ENCODE measurements at places on chromosomes 12 and 14.

DNA sequence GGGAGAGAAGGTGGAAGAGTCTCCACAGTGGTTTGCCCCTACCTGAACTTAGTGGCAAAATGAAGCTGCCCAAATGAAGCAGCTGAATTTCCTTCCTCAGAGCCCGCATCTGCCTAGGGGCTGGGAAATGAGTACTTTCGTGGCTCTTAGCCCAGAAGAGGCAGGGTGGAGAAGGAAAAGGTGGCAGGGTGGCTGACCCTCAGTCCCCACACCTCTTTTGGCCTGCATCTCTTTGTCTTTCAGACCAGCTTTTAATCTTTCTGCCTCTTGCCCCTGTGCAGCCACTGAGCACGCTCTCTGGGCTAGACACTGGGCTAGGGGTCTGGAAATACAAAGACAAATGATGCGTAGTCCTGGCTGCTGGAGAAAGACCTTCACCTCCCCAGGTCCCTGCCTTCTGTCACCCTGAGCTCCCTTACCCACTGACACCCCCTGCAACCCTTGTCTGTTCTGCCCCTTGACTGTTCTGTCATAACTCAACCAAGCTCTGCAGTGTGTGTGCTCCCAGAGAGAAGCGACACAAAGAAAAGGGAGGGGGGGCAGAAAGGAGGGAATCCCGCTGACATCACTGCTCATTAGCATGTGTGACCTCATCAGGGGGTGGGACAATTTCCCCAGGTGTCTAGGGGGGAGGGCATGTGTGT lies 371 bp upstream of the REM2 start:
- DNase-seq = peak; percentile 18

DNA sequence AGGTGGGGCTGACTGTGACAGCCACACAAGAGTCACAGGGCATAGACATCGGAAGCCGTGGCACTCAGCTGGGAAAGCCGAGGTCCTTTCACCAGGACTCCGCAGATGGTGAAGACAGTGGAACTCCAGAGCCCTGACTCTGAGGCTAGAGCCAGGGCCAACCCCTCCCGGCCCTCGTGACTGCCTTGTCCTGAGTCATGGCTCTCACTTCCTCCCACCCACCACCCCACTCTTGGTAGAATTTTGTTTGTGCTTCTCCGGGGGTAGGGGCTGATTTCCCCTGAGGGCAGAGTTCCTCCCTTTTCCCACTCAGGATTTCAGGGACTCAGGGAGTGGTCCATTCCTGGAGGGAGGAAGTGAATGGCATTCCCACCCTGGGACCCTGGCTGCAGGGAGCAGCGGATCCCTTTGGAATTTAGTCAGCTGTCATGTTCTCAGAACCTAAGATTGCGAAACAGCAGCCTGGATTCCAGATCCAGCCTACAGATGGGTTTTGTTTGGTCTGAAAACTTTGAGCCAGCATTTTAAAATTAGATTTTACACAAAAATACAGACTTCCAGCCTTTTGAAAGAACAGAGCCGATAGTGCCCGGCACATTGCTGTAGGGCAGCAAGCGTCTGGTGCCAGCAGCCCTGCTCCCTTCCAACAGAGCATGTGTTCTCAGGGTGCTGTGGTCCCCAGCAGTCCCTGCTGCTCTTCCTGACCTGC lies 50.7 kb downstream of the TPCN1 start:
- DNase-seq = peak; percentile 82

DNA sequence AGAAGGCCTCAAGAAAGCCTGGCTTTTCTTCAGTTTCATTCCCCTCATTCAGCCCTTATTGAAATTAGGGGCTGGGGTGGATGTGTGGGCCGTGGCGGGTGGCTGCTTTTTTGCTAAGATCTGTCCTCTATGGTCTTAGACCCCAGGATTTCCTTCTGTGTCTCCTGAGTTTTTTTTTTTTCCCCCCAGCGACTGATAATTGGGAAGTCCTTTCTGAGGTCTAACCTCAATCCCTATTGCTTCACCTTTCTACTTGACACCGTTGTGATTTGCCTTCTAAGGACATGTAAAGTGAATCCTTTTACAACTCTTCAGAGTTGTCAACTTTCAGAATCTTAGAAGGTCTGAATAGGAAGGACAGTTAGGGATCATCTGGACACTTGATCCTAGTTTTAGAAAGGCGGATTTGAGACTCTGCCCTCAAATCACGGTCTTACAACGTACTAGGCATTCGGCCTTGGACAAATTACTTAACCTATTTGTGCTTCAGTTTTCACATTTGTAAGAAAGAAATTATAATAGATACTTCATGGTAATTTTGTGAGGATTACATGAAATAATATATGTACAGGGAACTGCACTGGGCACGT lies 4.4 kb downstream of the GPR84 start:
- DNase-seq = no peak

GRCh38 chr12:12282202-12282601 lies 15.4 kb upstream of the LRP6 start:
- no peak for DNase-seq

DNA sequence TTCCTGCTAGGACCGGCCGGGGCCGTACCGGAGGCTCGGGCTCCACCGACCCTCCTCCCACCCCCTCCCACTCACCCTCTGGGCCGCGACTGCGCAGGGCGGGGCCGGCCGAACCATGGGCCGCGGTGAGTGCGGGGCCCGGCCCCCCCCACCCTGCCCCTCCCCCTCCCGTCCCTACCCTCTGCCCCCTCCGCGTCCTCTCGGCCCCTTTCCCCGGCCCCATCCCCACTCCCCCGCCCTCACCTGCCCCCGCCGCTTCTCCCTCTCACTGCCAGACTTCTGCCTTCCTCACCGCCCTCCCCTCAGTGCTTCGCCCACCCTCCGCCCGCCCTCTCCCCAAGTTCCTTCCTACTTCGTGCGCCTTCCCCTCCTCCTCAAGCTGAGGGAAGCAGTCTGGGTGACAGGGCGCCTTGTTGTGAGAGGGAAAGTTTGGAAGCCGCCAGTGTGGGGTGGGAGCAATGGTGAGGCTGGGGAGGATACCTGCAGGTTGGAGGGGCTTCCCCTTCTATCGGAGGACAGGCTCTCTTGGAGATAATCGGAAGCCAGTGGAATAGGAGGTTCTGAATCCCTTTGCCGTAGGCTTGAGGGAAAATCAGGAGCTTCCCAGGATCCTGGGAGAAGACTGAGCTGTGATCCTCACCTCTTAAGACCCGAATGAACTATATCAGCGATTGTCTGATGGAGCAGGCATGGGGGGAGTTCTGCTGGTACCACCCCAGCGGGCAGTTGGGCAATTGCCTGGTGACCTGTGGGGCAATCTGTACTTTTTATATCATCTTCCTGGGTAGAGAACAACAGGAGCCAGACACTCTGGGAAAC lies 472 bp downstream of the MBD6 start:
- DNase-seq = peak; percentile 46

GRCh38 chr12:124537525-124538193 lies 29.8 kb downstream of the NCOR2 start:
- DNase-seq = no peak

GRCh38 chr14:55721353-55721752 lies 141.3 kb downstream of the KTN1 start:
- DNase-seq = peak; percentile 93

Data from AG10803 (cell line).